EL (cell line): ENCODE measurements at places on chromosomes 11 and 22.

- DNase-seq: peak; percentile 6
Measured at GRCh38 chr11:18668131-18668530, 30.4 kb upstream of the TMEM86A start.

- DNase-seq: no peak
Measured at GRCh38 chr11:65569164-65569972, 909 bp upstream of the ZNRD2 start.

GRCh38 chr11:134395002-134395401 lies 17.0 kb downstream of the B3GAT1 start:
- no peak for DNase-seq

DNA sequence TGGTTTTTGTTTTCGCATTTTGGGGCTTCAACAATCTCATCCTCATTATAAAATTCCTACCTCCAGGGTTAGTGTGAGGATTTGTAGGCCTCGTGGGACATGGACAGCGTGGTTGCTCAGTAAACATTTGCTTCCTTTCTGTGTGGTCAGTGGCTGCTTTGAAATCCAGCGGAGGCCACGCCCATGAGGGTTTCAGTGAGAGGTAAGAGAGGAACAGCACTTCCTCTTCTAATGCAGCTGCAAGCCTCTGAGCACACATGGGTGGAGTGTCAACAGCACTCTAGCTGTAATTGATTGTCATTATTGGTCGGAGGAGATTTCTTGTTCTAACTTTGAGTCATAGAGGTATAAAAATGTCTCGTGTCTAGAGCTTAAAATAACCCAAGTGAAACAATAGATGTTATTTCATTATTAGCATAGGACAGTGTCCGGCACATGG lies 6.0 kb upstream of the ARHGAP42 start:
- DNase-seq: peak; percentile 23
